ENCODE measurements at places on chromosomes 3 and 15.

DNA sequence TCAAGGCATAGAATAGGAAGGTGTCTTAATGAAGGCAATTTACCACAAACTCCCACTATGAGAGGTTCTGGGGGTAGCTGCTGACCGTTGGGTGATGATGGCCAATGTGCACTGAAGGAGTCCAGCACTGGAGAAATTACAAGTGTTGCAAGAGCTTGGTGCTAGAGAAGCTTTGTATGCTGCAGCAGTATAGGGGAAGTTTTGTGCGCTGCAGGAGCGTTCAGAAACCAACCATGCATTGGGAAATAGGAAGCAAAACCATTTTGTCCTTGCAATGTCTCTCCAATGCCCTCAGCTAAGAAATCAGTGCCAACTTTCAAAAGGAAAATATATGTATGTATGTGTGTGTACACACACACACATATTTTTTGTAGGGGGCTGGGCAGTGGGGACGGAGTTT is 441.6 kb upstream of the NAALADL2 start:
- DNase-seq = no peak

DNA sequence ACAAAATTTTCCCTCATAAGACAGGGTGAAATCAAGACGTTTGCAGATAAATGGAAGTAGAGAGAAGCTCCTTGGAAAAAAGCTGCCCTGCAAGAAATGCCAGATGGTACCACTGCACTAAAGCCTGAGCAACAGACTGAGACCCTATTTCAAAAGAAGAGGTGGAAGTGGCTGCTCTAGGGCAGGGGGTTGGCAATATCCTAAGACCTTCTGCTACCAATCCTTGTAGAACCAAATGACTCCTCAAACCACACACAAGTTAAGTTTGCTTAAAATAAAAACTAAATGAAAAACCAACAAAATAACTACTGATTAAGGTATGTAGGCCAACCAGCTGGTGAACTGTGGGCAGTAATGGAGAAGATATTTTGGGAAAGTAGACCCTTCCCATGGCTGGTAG is 21.3 kb downstream of the RAB43 start:
- DNase-seq = no peak

DNA sequence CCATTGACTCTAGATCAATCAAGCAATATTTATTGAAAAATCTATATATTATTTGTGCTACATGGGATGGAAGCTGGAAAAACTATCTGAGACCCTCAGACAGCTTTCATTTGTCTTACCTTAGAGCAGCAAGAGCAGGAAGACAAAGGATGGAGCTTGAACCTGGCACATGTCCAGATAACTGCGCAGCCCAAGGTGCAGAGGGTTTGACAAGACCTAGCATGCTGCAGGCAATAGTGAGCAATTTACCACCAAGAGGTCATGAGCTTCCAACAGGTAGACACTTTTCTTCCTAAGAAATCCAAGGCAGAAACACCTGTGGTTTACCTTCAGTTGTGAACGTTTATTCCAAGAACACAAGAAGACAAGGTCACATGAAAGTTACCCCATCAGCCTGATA is 214.7 kb upstream of the NECTIN3 start:
- peak; percentile 67 for DNase-seq

- DNase-seq = no peak
These were observed 32.9 kb downstream of the GHSR start for GRCh38 chr3:172415323-172415722.

GRCh38 chr3:99246010-99246654 is 344.6 kb upstream of the DCBLD2 start:
- peak; percentile 68 for DNase-seq

DNA sequence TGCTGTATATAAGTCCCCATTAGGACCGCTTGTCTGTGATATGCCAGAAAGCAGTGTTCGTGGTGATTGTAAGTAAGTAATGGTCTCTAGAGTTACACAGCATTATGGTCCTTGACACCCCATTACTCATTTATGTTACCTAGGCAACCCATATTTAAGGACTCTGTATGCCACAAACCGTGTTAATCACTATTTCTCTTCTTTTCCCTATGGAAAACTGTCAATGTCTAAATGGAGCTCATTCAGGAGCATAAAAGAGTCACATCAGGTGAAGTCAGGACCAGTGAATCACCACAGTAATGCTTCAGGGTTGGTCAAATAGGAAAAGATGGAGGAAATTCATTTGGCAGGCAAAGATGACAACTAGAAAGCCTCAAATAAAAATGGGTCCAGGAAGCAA is 146.6 kb upstream of the PEX5L start:
- peak; percentile 0 for DNase-seq

DNA sequence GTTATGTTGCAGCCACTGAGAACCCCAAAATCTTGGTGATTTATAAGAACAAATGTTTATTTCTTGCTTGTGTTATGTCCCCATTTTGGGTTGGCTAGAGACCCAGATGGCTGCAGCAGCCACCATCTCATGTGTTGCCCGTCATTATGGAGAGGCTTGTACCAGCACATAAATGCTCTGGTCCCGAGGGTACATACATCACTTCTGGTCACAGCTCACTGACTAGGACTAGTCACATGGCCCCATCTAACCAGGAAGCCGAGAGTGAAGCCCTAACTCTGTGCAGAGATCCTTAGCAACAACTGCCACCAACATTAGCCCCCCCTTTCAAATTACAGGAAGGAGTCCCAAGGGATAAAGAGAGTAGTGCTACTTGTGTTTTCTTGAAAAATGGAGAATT is 25.5 kb upstream of the HACD2 start:
- DNase-seq = no peak

DNA sequence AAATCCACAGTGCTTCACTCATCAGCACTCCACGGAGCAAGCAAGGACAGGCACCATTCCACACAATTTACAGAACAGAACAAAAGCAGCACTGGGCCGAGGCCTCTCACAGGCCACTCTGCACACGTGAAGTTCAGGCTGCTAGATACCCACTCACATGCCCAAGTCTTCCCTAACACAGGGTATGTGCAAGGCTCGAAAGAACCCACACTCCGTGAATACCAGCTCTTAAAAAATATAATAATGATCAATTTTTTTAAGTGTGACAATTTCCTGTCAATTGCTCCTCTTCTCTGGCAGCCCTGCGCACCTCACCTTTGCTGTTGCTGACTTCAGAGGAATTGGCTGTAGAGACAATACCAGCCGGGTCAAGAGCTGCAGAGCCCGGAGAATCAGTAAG is 19.0 kb downstream of the XPC start:
- no peak for DNase-seq

GRCh38 chr3:141105828-141106628 is 54.9 kb downstream of the SPSB4 start:
- DNase-seq = peak; percentile 79

DNA sequence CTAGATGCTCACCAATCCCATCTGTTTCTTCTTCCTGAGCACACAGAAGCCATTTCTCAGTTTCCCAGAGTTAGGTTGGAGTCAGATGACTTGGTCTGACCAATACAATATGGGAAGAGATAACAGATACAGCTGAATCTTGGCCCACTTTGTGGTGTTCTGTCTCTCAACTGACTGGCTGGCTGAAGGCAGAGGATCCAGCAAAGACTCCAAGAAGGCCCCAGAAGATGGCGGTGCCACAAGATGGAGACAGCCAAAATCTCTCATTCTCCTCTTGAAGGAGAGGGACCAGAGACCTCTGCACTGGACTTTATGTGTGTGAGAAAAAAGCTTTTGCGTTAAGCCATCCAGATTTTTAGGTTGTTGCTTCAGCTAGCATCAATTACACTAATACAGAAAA is 8.2 kb upstream of the OXSR1 start:
- no peak for DNase-seq

- DNase-seq = peak; percentile 78
These were observed 50.8 kb upstream of the PRR23E start for GRCh38 chr3:127141921-127142730.

DNA sequence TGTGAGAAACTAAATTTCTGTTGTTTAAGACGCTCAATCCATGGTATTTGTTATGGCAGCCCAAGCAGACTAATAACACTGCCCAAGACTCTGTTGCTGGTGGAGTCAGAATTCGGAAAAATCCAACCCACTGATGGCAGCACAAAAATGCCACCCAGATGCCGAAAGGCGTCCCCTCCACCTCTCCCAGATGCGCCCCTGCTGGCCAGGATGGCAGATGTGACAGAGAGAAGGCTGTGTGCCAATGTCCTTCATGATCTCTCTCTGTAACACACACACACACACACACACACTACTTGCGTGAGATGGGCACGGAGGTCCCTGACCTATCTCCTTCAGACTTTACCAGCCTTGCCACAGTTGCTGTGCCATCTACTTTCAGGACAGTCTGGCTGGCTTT is 10.9 kb upstream of the LYSMD4 start:
- no peak for DNase-seq

DNA sequence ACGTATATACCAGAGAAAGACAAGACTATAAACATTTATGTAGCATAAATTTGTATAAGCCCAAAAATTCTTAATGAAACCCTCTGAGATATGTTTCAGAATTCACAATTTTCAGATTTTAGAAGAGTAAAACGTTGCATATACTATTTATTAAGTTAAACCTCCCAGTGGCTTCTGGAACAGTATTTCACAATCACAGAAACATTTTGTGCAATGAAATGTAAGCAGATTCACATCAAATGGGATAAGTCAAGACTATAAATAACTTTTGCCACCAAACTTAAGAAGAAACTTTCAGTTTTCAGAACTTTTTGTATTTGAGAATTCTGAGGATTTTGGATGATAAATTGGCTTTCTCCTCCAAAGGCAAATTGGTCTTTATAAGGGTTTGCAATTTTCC is 9.2 kb downstream of the SLTM start:
- no peak for DNase-seq

DNA sequence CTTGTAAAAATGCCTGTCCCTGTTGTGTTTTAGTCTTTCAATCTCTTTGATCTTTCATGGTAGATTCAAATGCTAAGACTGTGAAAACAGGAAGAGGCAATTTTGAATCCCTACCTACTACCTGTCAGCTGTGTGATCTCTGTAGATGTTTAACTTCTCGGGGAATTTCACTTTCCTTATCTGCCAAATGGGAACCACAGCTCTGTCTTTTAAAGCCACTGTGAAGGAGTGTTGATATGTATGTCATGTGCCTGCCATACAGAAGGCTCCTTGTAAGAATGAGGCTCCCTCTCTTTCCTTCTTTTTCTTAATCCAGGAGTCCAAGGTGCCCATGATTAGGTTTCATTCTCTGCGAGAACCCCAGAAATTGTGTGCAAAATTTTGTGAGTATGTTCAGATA is 139.6 kb upstream of the ADAMTS9 start:
- no peak for DNase-seq

DNA sequence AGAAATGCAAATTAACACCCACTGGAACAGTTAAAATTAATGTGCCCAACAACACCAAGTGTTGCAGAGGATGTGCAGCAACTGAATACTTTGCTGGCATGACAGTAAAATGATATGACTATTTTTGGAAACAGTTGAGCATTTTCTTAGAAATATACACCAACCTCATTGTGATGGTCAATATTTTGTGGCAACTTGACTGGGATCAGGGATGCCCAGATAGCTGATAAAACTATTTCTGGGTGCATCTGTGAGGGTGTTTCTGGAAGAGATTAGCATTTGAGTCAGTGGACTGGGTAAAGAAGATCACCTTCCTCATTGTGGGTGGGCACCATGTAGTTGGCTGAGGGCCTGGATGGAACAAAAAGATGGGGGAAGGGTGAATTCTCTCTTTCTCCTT is 57.9 kb downstream of the RPLP1 start:
- no peak for DNase-seq

DNA sequence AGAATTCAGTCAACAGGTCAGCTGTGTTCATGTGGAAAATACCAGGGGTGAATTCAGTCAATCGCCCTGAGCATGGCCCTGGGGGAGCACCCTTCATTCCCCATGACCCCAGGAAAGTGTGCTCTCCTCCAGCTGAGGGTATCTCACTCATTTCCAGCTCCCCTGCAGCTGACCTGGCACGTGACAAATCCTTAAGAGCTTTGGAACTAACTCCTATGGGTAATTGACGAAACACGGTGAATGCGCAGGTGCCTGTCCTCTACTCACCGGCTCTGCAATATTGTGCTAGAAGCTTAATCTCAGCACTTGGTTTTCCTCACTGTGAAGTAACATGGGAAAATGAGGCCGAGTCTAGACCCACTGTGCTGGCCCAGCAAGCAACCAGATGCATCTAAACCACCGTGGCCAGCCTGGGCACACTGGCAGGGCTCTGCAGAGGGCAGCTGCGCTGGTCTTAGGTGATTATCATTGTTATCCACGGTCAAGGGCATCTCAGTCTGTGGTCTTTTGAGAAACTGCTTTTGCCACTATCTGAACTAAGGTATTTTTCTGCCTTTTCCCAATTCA is 63.1 kb downstream of the SPSB4 start:
- no peak for DNase-seq

DNA sequence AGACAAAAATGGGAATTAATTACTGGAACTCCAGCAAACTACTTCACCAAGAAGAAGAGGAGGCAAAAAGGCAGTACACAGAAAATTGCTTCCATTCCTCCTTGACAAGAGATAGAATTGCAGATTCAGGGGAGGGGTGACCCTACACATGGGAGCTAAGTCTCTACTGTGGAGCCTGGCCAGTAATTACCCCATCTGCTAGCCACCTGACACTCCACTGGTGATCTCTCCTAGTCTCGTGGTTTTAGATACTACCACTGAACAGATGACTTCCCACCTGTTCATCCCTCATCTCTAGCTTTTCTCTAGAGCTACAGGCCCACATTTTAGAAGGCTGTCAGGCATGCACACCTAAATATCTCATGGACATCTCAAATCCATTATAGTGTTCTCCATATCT is 224.3 kb upstream of the NR2F2 start:
- DNase-seq = no peak

- peak; percentile 29 for DNase-seq
These were observed 52.7 kb downstream of the TLE3 start for GRCh38 chr15:70045045-70045444.

DNA sequence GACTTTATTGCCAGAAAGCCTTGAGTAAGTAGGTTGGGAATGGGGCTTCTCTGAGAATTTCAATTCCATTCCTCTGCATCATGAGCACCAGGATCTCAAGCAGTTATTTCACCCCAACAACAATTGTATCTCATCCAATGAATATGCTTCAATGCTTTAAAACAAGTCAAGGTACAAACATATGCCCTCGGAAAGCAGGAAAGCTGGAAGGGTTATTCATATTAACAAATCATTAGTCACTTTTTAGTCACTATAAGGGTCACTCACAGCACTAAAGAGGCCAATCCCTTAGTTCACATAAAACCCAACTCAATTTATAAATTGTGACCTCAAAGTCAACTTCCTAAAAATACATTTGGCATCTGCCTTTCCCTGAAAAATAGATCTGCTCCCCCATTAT is 16.2 kb downstream of the MB21D2 start:
- DNase-seq = peak; percentile 97

Measured in bronchial epithelial cell (primary cell).